ENCODE measurements at places on chromosomes 11 and 22.
A peak's percentile ranks its signal among the peaks of the same experiment; 100 is the strongest.

- DNase-seq: peak; percentile 72
Observed at GRCh38 chr22:19717691-19718455, 3.6 kb downstream of the SEPTIN5 start.

DNA sequence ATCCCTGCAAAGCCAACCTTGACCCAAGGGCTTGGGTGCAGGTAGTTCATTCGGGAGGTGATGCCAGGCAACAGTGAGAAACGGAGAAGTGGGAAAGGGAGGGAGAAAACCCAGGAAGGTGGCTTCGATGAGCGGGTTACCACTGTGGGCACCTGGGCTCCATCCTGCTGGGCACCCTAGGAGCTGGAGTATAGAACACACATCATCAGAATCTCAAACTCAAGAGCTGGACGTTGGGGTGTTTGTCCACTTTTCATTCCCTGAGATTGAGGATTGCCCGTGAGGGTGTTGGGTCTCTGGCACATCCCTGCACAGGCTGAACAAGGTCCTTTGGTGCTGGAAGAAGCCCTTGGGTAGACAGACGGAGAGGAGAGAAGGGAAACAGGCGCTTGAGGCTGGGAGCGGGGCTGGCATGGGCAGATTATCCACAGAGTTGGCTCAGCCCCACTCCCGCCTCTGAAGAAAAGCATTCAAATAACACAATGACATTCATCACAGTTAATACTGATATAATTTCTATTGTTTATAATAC, 70.4 kb downstream of the LRRC32 start:
- no peak for DNase-seq

DNA sequence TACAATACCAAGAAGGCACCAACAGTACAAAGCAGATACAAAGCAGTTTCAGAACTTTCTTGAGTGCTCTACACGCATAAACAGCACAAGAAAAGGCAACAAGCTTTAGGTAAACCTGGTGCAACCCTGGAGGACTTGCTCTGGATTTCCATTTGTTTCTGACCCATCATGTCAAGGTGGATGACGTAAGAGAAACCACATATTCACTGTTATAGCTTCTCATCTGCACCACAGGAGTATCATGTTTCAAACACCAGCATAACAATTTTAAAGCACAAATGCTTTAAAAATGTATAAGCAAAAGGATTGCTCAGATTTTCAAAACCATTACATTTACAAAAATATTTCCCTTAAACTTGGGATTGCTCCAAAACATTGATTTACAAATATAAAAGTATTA, 25.0 kb upstream of the YPEL1 start:
- no peak for DNase-seq

GRCh38 chr11:116255321-116255953, 517.4 kb downstream of the BUD13 start:
- DNase-seq: no peak

DNA sequence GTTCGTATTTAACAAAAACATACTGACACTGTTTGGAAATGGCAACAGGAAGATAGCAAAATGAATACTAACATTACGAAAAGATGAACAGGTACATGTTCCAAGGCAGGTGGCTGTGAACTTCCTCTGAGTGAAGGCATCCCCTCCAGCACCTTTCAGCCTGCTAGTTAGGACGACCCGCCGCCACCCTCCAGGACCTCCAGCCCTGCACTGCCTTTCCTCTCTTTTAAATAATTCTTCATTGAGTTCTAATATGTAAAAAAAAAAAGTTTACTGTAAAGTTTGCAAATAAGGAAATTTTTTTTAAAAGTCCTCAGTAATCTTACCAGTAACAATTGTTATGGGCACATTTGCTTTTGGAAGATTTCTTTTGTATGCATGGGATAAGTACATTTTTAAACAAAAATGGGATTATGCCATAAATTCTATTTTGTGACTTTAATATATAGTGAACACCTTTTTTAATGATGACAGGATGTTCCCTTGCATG, 6.0 kb downstream of the NEAT1 start:
- no peak for DNase-seq

DNA sequence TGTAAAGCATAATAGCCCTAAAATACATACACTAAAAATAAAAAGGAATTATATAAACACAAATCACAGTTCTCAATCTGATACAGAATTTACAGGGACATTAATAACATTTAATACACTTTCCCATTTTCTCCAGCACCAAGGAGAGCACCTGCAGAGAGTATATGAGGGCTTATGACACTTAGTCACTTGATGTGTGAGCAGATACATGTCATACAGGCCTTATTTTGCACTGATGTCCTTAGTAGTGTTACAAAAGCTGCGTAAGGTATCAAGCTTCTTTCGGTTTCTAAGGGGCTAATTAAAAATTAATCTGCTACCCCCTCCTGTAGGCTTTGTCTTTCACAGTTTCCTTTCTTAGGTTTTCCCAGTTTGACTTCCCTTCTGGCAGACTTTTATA, 61.3 kb downstream of the TRIM44 start:
- DNase-seq: no peak

DNA sequence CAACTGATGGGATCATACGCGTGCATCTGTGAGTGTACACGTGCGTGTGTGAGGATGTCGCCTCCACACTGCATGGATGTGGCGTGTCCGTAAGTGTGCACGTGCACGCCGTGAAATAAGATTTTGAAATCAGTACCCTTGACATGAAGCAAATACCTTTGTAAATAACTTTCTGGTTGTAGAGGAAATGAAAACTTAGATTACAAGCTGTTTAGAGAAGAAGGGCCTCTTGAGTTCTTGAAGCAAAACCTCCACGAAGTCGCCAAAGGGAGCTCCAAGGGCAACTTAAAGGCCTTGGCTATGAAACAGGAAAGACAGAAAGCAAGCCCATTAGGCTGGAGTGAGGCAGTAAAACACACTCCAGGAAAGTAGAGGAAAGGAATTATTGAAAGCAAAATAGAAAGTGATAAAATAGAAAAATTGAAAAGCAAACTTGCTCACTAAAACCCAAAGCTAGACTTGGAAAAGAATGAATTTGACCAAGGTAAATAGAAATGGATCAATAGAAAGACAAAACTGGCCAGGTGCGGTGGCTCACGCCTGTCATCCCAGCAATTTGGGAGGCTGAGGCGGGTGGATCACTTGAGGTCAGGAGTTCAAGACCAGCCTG, 29.7 kb upstream of the TOLLIP start:
- no peak for DNase-seq

DNA sequence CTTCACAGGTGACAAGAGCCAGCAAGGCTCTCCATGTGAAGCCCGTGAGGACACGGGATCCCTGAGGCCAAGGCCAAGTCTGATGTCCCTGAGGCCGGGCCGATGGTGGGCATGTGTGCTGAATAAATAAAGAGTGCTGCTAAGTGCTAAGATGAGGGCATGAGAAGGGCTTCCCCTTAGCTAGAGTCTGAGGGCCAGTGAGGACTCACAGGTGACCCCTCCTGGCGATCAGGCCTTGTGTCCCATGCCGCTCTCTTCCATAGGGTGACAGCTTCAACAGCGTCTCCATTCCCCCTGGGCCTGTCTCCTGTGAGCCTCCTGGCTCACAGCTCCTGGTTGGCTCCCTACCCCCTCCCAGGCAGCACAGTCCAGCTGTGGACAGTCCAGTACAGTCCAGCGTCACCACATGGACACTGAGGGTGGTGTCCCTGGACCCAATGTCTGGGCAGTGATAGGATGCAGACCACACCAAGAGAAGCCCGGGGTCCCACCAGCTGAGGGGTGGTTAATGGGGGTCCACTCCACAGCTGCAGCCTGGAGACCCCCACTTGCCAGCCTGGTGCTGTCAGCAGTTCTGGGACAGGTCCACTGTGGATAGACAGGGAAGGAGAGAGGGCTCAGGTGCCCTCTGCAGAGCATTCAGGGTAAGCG, 1033.2 kb downstream of the TBC1D22A start:
- peak; percentile 3 for DNase-seq

DNA sequence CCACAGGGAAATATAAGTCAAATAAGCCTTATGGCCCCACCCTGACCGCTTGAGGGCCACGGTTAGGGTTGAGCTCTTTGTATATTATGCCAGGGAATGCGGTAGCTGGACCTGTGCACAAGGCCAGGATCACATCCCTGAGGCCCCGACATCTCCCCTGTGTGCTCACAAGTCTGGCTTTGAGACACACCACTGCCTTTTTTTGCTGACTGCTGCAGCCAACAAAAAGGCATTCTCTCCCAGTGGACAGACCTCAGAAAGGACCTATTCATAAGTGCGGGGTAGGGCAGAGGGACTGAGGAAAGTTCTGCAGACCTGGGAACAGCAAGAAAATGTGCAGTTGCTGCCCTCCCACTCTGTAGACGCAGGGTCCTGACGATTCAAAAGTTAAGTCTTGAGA, 3.4 kb upstream of the SIDT2 start:
- DNase-seq: no peak

DNA sequence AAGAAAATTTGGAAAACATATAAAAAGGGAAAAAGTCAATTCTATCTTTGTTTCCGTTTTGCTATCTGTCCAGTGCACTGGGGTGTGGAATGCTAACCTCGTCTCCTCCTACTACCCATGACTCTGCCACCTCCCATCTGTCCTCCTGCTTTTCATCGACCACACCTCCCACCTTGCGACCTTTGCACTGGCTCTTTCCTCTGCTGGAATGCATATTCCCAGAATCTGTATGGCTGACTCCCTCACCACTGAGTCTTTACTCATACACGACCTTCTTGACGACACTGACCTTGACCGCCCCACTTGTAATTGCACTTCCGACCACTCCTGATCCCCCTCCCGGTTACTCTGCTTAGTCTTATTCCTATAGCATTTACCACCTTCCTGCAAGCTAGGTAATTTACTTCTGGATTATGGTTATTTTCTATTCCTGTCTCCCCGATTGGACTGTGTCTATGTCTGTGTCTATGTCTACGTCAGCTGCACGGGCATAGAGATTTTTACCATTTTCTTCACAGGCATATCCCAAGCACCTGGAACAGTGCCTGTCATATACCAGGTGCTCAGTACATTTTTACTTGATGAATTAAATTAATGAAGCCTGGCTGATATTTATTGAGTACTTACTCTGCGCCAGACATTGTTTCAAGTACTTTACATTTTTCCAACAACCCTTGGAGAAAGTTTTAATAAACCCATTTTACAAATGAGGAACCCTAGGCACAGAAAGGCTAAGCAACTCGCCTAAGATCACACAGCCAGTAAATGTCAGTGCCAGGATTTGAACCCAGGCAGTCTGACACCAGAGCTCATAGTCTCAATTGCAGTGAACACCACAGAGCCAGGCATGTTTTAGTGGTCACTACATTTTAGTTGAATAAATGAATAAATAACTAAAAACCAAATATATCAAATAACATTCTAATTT, 89.3 kb upstream of the SLC22A12 start:
- peak; percentile 39 for DNase-seq

DNA sequence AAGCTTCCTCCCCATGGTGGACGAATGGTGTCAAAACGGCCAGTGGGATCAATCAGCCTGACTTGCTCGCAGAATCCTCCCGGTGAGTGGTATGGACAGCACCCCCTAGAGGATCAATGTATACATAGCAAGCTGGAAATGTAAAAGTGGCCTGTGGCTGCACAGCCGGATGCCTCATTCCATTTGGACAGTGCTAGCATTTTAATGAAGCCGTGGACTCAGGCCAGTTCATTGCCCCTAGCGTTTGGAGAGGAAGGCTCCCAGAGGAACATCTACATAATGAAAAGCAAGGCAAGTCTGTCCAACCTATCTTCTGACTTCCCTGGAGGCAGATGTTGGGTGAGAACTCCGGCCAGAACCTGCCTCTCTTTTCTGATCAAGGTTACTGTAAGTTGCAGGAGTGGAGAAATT, 942.3 kb downstream of the NTM start:
- DNase-seq: no peak

DNA sequence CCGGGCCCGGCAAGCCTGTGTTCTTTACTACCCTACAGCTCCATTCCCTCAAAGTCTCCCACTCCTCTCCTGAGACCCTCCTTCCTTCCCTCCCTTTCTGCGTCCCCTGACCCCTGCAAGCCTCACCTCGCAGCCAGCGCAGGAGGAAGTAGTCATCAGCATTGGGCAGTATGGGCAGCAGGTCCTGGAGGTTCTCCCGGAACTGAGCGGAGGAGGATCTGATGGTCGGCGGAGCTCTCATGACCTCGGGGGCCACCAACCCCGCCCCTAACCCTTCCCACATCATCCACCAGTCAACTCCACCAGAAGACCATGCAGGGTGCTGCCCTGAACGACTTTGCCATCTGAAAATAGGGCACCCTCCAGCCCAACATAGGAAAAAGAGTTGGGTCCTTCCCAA, 1.9 kb downstream of the SEC14L4 start:
- no peak for DNase-seq

DNA sequence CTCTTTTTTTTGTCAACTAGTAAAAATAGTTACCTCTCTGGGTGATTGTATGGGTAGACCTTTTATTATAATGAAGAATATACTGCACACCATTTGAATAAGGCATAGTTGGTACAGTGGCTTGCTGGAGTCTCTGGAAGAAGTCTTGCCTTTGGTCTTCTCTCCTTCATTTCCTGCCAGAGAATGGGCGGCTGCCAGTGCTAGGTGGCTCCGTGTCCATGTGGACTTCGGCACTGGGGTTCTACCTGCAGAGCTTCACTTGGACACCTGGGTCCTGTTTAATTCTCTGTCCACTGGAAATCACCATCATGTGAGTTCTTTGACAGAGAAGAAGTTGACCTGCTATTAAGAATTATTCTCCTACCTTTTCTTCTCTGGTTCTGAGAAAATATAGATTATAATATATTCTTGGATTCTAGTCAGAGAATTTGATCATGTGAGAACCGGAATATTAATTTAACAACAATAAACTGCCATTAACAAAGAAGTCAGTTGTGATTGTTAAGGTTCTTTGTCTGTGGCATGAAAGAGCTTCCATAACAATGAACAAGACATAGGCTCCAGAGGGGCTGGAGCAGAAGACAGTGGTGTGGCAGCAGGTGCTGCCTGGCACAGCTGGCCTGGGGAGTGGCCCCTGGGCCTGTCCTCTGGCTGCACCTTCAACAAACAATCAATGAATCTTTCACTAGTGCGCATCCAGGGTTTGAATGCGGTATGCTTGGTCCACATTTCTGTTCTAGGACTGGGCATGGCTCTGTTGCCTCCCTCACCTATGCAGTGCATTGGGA, 77.5 kb downstream of the PPFIBP2 start:
- no peak for DNase-seq

- no peak for DNase-seq
Observed at GRCh38 chr22:46369716-46370583, 34.4 kb downstream of the TRMU start.

All from mucosa of gallbladder (tissue), 1 donor.